ENCODE measurements at places on chromosomes 3 and 15.

- no peak for DNase-seq
These were observed 583 bp upstream of the RBSN start for GRCh38 chr3:15099364-15100098.

DNA sequence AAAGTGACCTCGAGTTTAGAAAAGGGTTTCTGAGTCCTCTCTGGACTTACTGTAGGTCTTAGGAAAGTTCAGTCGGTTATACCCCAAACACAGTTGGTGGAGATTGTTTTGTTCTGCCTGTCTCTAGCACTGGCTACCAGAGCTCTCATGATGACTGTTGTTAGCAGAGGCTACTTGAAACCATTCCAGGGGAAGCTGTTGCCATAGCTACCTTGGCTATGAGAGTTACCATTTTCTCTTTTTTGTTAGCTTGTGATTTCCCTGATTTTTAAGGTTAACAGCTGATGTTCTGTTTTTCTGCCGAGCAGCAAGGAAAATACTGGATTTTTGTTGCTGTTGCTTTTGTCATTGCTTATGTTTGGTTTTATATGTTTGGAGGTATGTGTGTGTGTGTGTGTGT is 26.7 kb downstream of the ABHD2 start:
- peak; percentile 35 for DNase-seq

DNA sequence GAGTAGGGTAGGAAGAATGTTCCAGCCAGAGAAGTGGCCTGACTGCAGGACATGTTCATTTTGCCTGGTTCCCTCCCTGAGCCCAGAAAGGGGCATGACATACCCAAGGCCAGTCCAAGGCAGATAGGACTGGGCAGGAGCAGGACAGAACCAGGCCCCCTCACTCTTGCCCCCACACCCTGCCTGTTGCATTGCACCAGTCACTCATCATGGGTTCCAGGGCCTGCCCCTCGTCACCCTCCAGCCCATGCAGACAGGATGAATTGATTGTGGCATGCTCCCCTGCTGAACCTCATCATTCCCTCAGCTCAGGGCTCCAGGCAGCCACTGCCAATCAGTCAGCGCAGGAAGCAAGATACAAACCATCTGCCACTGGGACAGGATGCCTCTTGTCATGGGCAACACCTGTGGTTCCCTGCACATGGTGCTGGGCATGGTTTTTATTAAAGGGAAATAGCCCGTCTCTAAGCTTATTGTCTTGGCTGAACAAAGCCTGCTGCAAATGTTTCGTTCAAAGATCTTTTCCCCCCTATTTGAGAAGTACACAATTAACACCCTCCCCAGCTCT is 48.9 kb downstream of the RASGRF1 start:
- no peak for DNase-seq

DNA sequence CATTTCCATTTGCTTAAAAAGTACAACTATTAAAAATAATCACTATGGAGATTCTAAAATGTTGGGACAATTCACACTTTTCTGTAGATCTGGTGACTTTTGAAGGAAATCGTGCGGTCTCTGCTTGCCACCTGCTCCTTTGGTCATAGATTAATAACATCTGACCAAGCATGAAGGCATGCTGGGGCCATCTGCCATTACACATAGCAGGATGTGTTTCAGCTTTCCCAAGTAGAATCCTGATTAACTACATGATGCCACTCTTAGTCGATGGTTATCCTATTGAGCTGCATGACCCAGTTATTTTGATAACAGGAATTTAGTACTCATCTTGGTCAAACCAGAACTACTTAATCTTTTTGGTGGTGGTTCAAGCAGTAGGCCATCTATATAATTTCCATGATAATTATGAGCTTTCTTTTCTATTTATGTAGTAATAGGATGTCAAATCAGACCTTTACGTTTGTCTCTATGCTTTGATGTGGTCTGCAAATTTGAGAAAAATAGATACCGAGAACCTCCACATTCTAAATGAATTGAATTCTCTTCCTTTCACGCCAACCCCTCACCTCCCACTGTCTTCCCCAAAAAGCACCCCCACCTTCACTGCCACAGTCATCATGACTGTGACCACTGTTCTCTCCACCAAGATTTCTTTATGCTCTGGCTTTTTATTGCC is 158.1 kb downstream of the DIPK2A start:
- DNase-seq: peak; percentile 8

DNA sequence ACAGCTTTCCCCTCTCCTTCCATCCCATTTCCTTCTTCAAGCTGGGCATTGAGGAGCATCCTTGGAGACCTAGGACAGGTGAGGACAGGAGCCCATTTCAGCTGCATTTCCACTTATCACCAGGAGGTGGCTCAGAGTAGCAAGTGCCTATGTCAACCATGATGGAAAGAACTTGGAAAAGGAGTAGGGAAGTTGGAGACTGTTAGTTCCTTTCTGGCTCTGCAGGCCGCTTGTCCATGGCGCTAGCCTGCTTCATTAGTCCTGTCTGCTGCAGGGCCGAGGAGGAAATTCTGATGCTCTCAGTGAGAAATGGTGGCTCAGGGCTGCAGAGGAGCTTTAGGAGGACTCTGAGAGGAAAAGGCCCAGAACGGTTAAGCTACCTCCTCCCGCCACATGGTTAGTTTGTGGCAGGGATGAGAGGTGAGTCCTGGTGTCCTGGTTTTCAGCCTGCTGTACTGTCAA is 7.0 kb upstream of the CD276 start:
- DNase-seq: peak; percentile 51

- DNase-seq: no peak
These were observed 13.5 kb upstream of the MYO5C start for GRCh38 chr15:52309154-52309548.

GRCh38 chr3:4660936-4661335 is 167.8 kb downstream of the ITPR1 start:
- DNase-seq: no peak

GRCh38 chr3:39101022-39101689 is 6.3 kb downstream of the GORASP1 start:
- peak; percentile 46 for DNase-seq

DNA sequence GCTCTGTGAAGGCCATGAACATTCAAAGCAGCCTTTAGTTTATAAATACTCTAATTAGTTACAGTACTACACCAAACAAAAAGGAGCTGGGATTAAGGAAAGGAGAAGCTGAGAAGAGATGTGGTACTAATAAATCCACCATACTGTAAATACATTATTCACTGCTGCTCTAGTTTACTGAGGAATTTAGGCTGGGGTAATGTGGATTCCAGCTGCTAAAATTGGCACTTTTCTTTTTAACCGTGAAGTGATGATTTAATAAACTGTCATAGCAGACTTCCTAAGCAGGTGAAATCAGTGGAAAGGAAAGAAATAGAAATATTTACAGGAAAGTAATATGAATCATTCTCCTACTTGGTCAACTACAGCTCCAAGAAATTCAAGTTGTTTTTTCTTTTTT is 88.7 kb downstream of the TFG start:
- peak; percentile 59 for DNase-seq

GRCh38 chr3:84073664-84074063 is 885.1 kb upstream of the CADM2 start:
- DNase-seq: no peak

- DNase-seq: no peak
These were observed 164.4 kb downstream of the OPA1 start for GRCh38 chr3:193757457-193757856.

DNA sequence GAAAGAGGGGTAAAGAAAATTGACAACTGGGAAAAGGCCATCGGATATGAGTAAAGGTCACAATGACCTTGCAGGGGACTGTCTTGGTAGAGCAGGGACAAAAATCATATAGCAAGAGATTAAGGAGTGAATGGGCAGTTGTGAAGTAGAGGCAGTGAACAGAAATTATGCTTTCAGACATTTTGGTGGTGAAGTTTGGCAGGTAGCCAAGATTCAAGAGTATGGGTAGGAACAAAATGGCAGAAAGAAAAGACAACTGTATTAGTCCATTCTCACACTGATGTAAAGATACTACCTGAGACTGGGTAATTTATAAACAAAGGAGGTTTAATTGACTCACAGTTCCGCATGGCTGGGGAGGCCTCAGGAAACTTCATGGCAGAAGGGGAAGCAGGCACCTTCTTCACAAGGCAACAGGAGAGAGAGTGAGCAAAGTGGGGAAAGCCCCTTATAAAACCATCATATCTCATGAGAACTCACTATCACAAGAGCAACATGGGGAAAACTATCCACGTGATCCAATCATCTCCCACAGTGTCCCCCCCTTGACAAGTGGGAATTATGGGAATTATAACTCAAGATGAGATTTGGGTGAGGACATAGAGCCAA is 84.0 kb downstream of the CGNL1 start:
- no peak for DNase-seq

DNA sequence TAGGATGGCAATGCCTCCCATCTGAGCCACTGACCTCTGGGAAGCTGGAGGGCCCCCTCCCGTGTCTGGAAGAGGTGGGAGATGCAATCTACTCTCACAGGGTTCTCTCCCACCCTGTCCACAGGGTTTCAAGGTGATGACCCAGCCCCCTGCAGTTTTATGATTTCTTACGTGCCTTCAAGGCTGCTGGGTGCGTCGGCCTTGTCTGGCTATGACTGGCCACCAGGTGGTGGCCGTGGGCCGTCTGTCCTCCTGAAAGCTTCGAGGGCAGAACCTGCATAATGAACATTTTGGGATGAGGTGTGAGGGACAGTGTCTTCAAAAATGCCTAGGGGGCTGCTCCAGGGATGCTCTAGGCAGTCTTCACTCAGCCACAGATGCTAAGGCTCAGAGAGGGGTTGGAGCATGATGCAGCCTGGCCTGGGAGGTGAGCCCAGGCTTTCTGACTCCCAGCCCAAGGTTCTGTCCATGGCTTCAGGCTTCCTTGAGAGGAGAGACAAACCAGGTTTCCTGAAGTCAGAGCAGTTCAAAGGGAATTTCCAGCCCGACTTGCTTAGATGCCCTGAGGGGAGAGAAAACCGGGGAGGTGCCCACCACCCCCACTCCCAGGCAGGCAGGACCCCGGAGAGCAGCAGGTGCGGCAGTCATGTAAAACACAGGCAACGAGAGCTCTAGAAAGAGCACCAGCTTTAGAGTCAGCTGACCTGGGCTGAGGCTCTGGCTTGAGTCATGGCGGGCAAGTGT is 18.7 kb downstream of the ISG20 start:
- peak; percentile 43 for DNase-seq

DNA sequence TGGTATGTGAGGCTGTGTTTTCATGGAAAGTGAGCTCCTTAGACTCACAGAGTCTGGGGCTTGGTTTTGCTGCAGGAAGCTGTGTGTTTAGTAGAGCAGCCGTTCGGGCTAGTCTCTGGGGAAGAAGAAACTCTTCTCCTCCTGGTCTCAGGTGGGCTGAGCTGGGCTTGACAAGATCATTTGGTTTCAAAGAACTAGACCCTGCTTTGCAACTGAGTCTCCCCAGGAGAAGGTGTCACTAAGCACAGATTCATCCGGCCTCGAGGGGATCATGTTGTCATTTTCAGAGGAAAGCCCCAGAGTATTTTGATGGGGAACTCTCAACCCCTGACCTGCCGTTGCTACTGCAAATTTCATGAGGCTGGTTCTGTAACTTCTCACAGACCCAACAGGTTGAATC is 188.5 kb downstream of the FAM43A start:
- DNase-seq: no peak

- DNase-seq: no peak
These were observed 35.9 kb upstream of the SPRED1 start for GRCh38 chr15:38216763-38217162.

- no peak for DNase-seq
These were observed 255.7 kb upstream of the GRM7 start for GRCh38 chr3:6605227-6605626.

DNA sequence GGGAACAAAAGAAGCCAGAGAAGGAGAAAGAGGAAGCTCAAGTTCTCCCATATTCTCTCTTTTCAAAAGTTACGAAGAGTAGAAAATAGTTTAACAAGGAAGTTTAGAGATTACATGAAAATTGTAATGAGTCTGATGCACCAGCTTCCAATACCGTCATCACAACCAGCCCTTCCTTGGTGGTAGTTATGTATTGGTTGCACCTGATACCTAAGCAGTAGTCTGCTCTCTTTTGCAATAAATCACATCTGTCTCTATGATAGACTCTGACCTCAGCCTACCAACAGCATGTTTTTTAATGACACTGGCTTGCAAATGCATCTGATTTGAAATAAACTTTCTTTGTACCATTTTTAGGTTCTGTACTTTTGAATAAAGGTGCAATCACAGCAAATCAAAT is 575.8 kb downstream of the FHIT start:
- DNase-seq: no peak

GRCh38 chr15:65033659-65034269 is 4.3 kb upstream of the MTFMT start:
- DNase-seq: peak; percentile 72

- DNase-seq: no peak
These were observed 75.6 kb upstream of the ADPGK start for GRCh38 chr15:72859017-72859756.

DNA sequence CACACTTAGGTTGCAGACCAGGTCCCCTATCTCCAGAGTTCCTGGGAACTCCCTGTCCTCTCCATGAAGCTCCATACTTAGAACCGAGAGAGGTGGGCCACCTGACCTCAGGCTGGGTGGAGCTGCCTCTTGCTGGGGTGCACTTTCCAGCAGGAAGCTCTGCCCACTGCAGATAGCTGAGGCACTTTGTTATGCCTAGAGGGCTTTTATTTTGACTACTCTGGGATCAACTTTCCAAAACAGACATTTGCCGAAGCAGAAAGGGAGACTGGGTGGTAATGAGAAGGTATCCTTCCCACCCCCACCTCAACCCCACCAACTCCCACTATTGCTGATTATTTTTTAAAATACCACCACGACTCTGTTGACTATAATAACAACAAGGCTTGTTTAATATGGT is 54.7 kb downstream of the CLDN11 start:
- DNase-seq: no peak

- no peak for DNase-seq
These were observed 70.0 kb upstream of the KLF13 start for GRCh38 chr15:31256378-31257265.

DNA sequence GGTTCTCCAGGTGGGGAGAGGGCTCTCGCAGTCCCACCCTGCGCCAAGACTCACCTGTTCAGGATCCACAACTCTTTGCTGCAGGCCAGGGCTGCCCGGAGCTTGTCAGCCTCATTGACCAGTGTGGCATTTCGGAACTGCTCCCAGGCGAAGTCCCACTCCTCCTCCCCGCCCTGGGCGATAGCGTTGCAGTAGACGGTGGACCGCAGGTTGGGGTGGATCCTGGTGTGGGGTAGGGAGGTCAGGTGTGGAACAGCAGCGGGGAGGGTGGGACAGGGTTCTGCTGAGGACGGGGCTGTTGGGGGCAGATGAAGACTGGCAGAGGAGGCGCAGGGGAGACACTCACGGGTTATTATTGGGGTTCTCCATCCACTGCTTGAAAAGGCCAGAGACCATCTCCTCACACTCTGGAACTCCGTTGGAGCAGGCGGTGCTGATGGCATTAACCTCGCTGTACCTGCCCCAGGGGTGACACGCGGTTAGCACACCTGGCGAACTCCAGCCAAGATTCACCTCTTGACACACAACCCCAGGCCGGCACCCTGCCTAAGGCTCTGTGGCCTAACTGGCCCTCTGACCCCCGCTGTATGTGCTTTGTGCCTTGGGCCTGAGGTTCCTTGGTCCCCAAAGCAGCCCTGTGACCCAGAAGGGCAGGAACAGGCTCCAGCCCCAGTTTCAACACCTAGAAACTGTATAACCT is 16.1 kb downstream of the MESP2 start:
- DNase-seq: no peak

- peak; percentile 4 for DNase-seq
These were observed 94.3 kb upstream of the CHMP2B start for GRCh38 chr3:87132801-87133200.

Data from HCEC 1CT (cell line).